BJ (cell line): ENCODE measurements at places on chromosomes 12 and 14. TPM values are rescaled to one million over a fixed set of nuclear protein-coding genes. Genes with fewer than 3 reads are reported as not detected.

Gene ALX1
- not detected in 2 replicates for polyA plus RNA-seq

DNA sequence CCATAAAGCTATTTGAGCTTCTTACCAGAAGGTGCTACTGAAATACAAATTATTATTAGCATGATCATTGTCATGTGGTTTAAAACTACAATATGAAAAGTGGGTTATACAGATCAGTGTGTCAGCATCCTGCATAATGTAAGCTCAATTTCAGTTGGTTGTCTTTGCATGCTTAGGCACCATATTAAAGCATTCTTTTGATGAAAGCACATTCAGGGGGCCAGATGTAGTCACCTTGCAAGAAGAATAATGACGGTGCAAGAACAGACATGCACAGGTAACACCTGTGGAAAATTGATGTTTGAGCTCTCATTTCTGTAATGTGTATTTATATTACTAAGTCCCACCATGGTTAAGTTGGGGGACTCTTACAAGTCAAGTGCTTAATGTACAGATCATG, 123.9 kb downstream of the PAX9 start:
- no peak for DNase-seq

DNA sequence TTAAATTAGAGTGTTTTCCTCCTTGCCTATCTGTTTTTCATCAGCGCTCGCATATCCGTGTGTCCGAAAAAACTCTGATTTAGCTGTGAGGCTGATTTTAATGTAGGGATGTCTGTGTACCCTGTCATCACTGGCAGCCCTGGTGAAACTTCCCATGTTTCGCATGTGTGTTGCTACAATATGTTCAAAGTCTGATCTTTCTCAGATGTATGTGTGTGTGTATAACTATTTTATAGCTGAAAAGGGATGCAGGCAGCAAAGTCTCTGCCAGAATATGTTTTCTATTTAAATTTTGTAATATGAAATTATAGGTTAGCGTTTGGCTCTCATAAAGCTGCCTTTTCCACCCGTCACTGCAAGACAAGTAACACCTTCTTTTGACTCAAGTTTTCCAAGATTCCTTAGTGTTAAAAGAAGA, 154.8 kb downstream of the TMTC2 start:
- DNase-seq, result no peak

DNA sequence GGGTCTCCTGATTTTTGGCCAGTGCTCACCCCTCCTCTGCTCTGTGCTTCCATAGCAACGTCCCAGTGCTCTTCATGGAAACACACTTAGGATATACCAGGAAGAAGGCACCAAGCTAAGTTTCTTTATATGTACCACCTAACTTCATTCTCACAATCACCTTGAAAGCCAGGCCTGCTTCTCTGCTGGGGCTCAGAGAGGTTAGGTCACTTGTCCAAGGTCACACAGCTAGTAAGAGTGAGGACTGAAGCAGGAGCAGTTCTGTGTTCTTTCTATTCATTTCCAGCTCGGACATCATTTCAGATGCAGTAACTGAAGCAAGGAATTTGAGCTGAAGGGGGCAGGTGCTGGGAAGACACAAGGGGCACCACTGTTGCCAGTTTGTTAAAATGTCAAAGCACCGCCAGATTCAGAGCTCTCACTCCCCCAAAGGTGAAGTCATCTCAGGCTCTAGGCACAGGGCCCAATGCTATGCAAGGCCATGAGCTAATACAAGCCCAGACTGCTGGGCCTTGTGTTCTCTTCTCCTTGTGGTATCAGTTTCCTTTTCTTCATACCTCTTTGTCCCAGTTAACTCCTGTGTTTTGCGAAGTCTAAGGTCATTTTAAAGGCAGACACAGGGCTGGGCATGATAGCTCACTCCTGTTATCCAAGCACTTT, 19.7 kb upstream of the YY1 start:
- DNase-seq, result no peak

DNA sequence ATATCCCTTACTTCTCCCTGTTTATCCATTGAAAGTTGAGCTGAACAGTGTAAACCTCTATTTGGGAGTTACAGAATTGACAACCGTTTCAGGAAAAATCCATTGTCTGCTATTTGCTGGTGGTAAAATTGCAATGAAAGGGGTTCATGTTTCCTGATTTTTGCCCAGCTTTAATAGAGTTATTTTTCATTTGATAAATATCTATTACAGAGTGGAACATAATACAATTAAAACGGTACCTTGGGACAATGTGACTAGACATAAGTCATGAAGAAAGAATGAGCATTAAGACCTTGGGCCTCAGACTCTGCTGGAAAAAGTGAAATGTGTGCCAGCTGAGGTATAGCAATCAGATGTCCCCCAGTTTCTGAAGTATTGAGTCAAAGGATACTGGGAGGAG, 13.1 kb downstream of the PTPRR start:
- no peak for DNase-seq

- DNase-seq, result no peak
Measured at GRCh38 chr14:56798447-56799342, 11.6 kb downstream of the OTX2 start.

DNA sequence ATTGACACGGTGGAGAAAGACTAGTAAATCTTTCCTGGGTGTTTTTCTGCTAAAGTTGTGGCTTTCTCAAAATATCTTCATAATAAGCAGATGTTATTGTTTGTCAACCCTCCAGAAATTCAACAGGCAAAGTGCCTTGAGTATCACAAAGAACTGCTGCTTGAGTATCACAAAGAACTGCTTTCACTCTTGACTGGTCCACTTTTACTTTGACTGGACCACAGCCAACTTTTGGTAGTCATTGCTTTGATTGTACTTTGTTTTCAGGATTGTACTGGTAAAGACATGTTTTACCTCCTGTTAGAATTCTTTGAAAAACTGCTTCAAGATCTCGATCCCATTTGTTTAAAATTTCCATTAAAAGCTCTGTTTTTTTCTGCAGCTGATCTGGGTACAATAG, 62.6 kb downstream of the PDZRN4 start:
- no peak for DNase-seq

GRCh38 chr12:70661466-70662161, 24.4 kb upstream of the PTPRB start:
- peak; percentile 86 for DNase-seq

- DNase-seq, result no peak
Measured at GRCh38 chr12:18612971-18613370, 124.8 kb downstream of the PLCZ1 start.

DNA sequence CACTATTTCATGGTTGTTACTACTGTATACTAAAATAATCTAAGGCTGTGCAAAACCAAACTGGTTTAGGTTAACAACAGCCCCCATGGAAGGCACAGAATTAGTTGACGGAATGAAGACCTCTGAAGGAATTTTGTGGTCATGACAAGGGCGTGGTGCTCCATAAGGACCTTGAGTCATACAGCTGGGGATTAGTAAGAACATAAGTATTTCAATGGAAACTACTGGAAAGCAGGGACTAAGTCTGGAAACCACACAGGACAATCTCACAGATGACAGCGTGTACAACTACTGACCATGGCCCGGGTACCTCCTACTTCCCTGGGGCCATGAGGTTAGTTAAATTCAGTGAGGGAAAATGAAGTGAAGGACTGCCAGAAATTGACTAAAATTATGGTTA, 98.5 kb upstream of the PLEKHA5 start:
- peak; percentile 61 for DNase-seq

GRCh38 chr14:94113908-94114588, 3.5 kb downstream of the IFI27 start:
- no peak for DNase-seq
